ENCODE measurements at places on chromosomes 12 and 14. TPM values are rescaled to one million over a fixed set of nuclear protein-coding genes. Genes with fewer than 3 reads are reported as not detected.

Gene VWF
- 0.10 TPM for total RNA-seq

Gene OASL
- total RNA-seq, result not detected

- peaks cover 14% of the 10 kb centered on the region for H3K27me3 ChIP-seq
- H3K4me1 ChIP-seq, result no peaks in the 10 kb centered on the region
- no peak overlapping the region for H3K4me3 ChIP-seq
- H3K36me3 ChIP-seq, result no peaks in the 10 kb centered on the region
- no peak overlapping the region for H3K27ac ChIP-seq
These were observed 245.9 kb downstream of the NPAS3 start for GRCh38 chr14:33184587-33184986.

DNA sequence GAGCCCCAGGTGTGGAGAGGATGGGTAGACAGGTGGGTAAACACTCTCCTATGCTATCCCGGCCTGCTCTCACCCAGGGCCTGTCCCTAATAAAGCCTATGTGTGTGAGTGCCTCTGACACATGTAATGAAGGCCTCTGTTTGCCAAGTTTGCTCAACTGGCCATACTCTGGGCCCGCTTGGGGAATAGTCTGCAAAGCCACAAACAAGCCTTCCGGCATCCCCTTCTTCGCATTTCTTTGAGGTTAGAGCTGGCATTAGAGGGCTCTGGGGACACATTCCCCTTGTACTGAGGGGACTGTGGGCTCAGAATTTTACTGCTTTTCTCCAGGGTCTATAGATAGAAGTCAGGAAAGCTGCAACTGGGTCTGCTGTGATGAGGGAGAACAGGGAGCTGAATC, 240.5 kb downstream of the C12orf75 start:
- no peaks in the 10 kb centered on the region for H3K4me1 ChIP-seq
- H3K4me3 ChIP-seq, result no peak overlapping the region
- H3K27ac ChIP-seq, result no peak overlapping the region

- no peak overlapping the region for H3K4me3 ChIP-seq
- no peak for DNase-seq
- no peaks in the 10 kb centered on the region for H3K4me1 ChIP-seq
- no peaks in the 10 kb centered on the region for H3K27me3 ChIP-seq
These were observed 33.4 kb downstream of the SLC11A2 start for GRCh38 chr12:50992819-50993218.

Measured in progenitor cell of endocrine pancreas (in vitro differentiated cells).